Breast epithelium (tissue), 4 donors: ENCODE measurements at places on chromosomes 3 and 15. TPM values are rescaled to one million over a fixed set of nuclear protein-coding genes. Genes with fewer than 3 reads are reported as not detected.
A peak's percentile ranks its signal among the peaks of the same experiment; 100 is the strongest.

DNA sequence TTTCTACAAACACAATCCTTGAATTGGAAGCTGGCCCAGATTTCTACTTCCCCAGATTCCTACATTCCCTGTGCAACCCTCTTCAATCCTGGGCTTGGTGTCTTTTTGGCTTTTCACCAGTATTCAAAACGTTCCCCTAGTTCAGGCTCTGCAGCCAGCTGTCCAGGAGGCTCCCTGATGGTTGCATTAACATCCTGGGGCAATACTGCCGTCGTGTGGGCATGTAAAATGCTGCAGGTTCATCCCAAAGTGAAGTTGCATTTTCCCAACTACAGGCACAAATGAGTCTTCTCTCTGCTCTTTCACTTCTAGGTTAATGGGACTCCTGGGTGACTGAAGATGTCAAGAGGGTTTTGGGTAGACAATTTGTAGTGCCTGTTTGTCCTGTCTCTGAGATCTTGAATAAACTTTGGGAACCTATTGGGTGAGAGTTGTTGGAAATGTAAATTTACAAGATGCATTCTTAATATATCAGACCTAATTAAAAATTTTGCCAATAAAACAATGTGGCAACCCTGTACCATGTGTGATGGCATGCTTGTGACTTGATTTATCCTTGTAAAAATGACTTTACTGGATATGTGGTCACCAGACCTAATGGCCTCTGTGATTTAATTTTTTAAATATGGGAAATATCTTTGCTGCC lies 28.6 kb downstream of the SOX14 start:
- DNase-seq = no peak

- no peak for DNase-seq
Measured at GRCh38 chr15:87556886-87557285, 699.7 kb downstream of the NTRK3 start.

CCDC39 gene
- 0.32 TPM for total RNA-seq

GRCh38 chr3:104275199-104275598 lies 1091.5 kb upstream of the ALCAM start:
- DNase-seq = no peak

GRCh38 chr15:55834331-55834730 lies 91.4 kb upstream of the PRTG start:
- no peak for DNase-seq

- no peak for DNase-seq
Measured at GRCh38 chr3:12187448-12188327, 29.0 kb upstream of the TIMP4 start.

- DNase-seq = no peak
Measured at GRCh38 chr3:190902292-190902691, 39.8 kb upstream of the GMNC start.

GRCh38 chr15:77546050-77546501 lies 86.6 kb downstream of the LINGO1 start:
- no peak for DNase-seq

DNA sequence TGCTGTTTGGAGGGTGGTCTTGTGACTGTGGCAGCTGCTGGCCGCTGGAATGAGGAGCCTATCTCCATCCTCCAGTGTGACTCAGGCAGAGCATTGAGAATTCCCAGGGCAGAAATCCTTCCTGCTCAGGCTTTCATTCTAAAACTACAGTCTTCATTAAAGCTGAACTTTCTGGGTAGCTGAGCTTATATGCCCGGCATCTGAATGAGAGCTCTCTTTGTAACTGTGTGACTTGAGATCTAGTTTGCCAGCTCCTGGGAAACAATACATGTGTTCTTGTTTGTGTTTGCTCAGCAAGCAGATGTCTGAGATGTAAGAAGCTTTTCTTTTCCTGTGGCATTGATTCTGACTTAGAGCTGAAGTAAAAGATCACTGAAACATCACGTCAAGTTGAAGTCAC lies 22.4 kb downstream of the RLBP1 start:
- DNase-seq = no peak

UNC45A gene
- total RNA-seq = 59.8 TPM

DNA sequence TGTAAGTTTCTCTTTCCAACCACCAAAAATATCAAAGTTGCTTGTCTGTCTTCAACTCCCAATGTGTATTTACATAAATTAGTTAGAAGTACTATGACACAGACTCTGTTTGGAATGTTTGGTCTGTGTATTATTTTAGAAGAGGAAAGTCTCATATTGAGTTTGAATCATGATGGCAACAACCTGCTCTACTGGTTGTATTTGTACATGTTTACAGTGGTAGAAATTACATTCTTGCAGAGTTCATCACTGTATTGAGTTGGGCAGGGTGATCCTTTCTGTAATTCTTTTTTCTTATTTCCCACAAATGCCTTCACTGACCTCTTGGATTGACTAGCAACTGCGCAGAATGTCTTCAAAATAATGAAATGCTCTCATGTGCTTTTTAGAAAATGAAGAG lies 149.6 kb downstream of the CHL1 start:
- DNase-seq = no peak

DNA sequence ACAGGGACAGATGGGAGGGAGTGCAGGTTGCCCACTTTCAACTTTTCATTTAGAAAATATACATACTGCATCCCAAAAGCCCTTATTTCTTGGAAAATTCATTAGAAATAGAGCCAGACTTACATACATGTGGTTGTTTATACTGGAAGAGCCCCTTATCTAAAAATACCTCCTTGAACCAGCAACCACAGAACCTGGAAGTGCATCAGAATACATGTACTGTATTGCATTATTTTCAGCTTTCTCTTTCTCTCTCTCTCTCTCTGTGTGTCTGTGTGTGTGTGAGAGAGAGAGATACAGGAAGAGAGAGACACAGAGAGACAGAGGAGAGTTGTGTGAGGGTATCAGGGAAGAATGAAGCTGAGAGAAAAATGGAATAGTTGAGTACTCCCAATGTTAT lies 29.5 kb upstream of the LSAMP start:
- no peak for DNase-seq

POPDC2 gene
- 1.1 TPM for total RNA-seq

BDH1 gene
- 14.6 TPM for total RNA-seq

GRCh38 chr3:17473761-17474160 lies 268.7 kb downstream of the TBC1D5 start:
- no peak for DNase-seq

RPL15 gene
- 2,644 TPM for total RNA-seq

LIPH gene
- total RNA-seq = not detected

SLC2A2 gene
- total RNA-seq = not detected

DNA sequence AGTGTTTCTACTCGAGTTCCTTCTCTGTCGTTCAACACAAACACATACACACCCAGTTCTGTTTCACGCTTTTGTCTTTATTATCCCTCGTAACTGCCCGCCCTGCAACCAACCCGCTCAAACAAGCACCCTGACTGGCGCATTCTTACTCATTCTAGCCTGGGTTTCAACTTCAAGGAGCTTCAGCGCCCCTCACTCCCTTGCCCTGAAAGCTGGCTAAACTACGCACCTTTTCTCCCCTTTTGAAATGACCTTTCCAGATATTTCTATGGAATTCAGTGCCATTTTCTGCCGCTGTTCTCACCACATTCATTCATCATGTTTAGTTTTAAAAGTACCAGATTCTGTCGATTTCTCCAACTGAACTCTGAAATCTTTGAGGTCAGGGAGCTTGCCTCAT lies 653 bp upstream of the MFSD1 start:
- DNase-seq = no peak

GRCh38 chr3:172201136-172201869 lies 161.9 kb downstream of the FNDC3B start:
- DNase-seq = peak; percentile 82

DNA sequence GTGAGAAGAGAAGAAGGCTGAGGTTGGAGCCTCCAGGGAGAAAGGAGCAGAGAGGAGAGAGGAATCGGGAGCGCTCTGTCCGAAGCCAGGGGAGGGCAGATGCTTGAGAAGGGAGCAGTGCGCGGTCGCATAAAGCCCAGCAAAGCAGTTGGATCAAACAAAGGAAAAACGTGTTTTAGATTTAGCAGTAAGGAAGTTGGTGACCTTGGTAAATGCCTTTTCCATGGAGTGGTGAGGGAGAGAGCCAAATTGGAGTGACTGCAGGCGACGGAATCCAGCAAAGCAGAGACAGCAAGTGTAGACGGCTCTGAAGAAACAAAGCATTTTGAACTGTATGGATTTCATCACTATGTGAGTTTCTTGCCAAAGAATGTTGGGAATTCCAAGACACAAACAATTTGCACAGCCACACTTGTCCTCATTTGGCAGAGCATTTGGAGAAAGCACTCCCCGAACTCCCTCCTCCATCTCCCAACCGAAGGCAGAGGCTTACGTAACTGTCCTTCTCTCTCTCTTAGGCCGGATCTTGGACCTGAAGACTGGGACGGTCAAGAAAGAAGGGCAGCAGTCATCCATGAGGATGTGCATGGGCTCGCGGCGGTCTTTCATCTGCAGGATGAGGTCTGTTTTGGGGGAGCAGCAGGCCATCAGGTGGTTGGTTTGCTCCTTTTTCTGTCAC lies 103.6 kb downstream of the ARNT2 start:
- peak; percentile 48 for DNase-seq

DNA sequence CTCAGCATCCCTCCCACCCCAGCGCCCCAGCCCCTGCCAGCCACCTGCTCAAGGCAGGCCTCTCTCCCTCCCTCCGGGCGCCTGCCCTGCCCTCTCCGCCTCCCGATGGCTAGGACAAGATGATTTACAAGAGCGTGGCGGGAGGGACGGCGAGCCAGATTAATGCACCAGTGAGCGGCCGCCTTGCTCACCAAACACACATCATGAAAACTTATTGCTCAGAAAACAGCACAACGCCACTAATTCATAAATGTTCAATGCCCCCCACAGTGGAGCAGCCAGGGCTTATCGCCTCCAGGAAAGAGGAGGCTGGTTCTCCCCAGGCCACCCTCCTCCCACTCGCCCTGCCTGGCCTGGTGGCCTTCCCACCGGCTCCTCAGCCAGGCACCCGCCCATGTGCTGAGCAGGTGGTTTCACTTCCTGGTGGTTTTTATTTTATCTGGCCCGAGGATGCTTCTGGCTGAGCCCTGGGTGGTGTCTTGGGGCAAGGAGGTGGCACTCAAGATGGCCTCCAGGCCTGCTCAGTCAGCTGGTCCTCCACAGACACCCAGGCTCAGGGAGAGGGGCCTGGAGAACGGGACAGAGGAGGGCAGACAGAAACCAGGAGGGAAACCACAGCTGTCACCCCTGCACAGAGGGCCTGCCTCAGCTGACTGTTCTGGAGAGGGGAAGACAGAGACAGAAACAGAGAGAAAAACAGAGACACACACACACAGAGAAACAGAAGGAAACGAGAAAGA lies 284.9 kb downstream of the UACA start:
- DNase-seq = no peak

CLDN16 gene
- total RNA-seq = 0.29 TPM

DNA sequence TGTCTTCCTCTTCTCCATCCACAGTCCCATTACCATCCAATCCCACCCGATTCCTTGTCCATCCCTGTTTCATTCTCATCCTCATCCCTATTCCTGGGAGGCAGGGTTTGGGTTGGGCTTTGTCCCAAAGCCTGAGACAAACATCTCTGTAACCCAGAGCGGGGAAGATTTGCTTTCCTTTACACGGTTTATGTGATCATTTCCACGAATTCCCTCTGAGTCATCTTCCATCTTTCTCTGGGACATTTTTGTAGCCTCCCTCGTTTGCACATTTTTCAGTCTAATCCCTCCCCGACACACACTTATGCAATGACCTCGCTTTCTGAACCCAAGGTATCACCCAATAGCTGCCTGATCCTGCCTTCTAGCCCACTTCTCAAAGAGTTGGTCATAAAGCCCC lies 22.8 kb downstream of the DUOX2 start:
- DNase-seq = no peak

ATP13A5 gene
- 2.3 TPM for total RNA-seq

GRCh38 chr15:93887151-93887550 lies 344.2 kb upstream of the MCTP2 start:
- no peak for DNase-seq

DNA sequence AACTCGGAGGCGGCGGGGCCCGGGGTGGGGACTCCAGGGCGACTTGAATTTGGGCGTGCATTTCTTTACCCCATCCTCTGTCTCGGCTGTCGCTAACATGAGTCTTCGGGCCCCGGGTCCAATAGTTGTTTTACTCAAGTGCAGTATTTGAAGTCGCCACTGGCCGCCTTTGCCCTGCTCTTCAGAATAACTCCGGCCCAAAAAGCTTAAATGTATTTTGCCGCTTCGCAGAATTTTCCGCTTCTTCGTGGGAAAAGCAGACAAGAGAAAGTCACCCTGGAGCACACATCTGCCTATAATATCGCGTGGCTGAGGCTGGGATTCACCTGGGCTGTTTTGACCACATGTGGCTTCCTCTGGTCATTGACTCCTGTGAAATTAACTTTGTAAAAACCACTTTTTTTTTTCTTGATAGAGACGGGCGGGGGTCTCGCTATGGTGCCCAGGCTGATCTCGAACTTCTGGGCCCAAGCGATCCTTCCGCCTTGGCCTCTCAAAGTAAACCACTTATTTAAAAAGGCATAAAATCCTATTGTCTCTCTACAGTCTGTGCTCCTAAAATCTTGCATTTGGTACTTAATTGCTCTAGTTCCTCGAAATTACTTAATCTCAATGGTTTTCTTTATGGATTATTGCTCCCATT lies 676 bp downstream of the CNOT10 start:
- no peak for DNase-seq

DNA sequence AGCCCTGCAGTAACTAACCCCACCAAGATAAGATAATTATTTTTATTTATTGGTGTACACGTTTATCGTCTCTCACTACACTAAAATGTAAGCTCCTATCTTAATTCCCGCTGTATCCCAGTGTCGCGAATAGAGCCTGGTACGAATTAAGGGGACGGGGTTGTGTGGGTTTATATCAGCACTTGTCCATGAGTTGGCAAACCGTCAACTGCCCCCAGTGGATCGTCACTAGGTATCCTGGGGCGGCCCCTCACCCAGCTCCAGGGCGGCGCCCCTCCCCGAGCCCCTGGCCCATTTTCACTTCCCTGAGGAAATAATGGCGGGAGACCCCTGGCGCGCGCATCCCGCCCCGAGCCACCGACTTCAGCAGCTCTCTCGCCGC lies 465 bp downstream of the RUVBL1 start:
- no peak for DNase-seq

DNA sequence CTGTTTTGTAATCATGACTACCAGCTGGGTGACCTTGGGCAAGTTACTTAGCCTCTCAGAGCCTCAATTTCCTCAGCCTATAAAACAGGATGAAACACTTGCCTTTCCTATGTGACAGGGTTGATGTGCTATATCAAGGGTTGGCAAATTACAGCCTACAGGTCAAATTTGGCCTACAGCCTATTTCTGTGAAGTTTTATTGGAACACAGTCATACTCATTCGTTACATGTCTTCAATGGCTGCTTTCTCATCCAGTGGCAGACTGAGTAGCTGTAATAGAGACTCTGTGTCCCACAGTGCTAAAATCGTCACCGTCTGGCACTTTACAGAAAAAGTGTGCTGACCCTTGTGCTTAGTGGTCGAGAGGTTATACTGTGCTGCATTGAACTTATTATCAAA lies 16.6 kb downstream of the ABHD6 start:
- no peak for DNase-seq

CRABP1 gene
- not detected for total RNA-seq

DNA sequence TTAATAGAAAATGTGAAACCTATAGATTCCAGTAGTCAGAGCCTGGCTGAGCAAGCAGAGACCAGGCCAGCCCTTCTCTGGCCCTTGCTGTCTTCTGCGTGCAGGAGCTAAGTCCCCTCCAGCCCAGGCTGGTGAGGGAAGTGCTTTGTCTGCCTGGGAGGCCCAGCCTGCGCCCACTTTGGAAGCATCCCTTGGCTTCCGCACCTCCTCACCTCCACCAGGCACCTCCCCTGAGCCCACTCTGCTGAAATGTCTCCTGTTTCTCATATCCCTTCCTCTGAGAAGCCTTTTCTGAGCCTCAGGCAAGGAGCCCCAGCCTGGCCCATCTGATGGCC lies 45.3 kb downstream of the ALDH1L1 start:
- no peak for DNase-seq
